NCI-H446 treated with DMSO at 0.1 percent for 48 hours (cell line): ENCODE measurements at places on chromosomes 16 and 17.

- DNase-seq, result no peak
Observed at GRCh38 chr16:82979406-82980111, 352.8 kb downstream of the CDH13 start.

- no peak for DNase-seq
Observed at GRCh38 chr17:78496311-78496710, 80.9 kb downstream of the DNAH17 start.

- DNase-seq, result no peak
Observed at GRCh38 chr17:2042390-2042847, 597 bp downstream of the OVCA2 start.

GRCh38 chr17:78558181-78558850 is 18.9 kb downstream of the DNAH17 start:
- no peak for DNase-seq

- DNase-seq, result no peak
Observed at GRCh38 chr17:31609996-31610910, 218.8 kb downstream of the RAB11FIP4 start.

DNA sequence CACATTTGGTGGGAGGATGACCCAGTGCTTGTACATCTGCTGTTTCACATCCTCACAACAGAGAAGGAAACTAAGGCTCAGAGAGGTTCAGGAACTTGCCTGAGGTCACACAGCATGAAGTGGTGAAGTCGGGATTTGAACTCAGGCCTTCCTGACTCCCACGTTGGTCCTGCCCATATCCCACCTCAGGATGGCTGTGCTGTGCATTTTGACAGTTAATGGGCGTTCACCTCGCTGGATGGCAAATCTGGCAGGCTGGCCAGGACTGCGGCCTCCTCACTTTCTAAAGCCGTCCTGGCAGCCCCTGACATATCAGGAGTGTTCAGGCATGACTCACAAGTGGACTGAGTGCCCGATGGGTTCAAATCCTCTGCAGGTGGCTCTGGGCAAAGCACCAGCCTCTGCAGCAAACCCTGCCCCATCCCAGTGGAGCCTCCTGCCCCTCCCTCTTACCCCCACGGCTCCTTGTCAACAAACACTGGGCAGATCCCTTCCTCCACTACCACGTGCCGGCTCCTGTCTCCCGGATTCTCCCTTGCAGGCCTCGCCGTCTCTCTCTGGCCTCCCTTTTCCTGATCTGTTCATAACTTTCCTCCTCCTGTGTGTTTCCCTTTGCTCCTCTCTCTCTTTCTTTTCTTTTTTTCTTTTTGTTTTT is 29.2 kb downstream of the SOCS3 start:
- DNase-seq, result no peak

DNA sequence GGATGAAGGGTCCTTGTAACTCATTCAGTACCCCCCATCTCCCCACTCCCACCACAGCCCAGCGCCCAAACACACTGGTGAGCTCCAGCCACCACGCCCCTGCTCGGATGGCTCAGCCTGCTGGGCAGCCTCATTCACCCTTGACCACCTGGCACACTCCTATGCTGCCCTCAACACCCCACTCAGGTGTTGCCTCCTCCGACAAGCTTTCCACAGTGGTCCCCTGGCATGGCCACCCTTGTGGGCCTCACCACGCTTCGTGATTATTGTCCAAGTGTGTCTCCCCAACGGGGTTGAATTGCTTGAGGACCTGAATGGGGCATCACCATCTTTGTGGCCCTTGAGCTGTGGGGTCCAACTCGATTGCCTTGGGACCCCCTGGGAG is 12.0 kb upstream of the DOC2B start:
- DNase-seq, result no peak

DNA sequence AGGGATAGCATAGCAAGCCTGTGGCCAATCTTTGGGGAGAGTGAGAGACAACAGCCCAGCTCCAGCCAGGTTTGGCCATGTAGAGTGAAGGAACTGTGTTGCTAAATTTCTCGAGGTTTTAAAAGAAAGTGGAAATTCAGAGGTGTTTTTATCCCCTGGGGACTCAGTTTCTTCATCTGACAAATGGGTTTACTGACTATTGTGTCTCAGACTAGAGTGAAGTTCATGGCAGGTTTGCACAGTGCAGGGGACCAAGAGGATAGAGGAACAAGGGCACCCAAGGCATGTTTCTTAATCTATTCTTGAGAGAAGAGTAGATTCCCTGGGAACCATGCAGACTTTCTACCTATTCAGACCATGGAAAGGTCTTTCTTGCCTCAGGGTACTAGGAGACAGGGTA is 555.8 kb upstream of the C16orf82 start:
- no peak for DNase-seq

GRCh38 chr17:28279411-28279810 is 39.6 kb upstream of the TMEM97 start:
- DNase-seq, result no peak

GRCh38 chr17:40479754-40480480 is 21.5 kb downstream of the TNS4 start:
- no peak for DNase-seq

- DNase-seq, result no peak
Observed at GRCh38 chr17:40567377-40567776, 2.1 kb upstream of the CCR7 start.
